Natural killer cell (primary cell): ENCODE measurements at places on chromosomes 3 and 15. TPM values are rescaled to one million over a fixed set of nuclear protein-coding genes. Genes with fewer than 3 reads are reported as not detected.

- H3K27ac ChIP-seq, result no peak overlapping the region
- DNase-seq, result no peak
- peaks cover 61% of the 10 kb centered on the region for H3K36me3 ChIP-seq
These were observed 34.3 kb downstream of the DENND6A start for GRCh38 chr3:57658536-57658935.

ADAMTS7 gene
- 0.10 TPM for total RNA-seq

DNA sequence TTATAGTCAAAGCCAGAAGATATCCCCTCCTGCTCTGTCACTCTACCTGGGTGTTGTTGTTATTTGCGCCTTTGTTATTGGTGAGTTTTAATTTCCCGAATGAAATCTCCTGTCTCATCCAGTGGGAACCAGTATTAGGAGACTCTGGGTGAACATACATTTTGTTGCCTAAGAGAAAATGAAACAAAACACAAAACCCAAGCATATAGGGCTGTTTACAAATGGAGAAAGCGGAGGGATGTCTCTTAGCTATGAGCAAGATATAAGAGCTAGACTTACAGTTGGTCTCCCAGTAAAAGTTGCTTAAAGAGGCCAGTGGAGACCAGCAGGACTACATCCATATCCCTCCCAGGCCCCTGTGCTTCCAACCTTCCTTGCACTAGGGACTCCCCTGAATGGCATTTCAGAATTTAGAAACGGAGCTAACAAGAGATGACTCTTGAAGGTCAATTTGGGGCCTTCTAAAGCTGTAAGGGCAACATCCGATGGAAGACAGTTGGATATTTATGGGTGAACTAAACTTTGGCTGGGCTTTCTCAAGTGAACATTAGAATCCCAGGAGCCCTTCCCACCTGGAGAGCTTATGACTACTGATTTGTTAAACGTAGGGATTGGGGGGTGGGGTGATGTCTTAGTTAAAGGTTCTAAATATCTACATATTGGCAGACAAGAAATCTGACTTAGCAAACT lies 2.7 kb downstream of the EOMES start:
- H3K27me3 ChIP-seq, result peaks cover 7% of the 10 kb centered on the region
- H3K4me1 ChIP-seq, result peaks cover 52% of the 10 kb centered on the region
- DNase-seq, result no peak
- peak overlapping the region; percentile 89 for H3K4me3 ChIP-seq

DNA sequence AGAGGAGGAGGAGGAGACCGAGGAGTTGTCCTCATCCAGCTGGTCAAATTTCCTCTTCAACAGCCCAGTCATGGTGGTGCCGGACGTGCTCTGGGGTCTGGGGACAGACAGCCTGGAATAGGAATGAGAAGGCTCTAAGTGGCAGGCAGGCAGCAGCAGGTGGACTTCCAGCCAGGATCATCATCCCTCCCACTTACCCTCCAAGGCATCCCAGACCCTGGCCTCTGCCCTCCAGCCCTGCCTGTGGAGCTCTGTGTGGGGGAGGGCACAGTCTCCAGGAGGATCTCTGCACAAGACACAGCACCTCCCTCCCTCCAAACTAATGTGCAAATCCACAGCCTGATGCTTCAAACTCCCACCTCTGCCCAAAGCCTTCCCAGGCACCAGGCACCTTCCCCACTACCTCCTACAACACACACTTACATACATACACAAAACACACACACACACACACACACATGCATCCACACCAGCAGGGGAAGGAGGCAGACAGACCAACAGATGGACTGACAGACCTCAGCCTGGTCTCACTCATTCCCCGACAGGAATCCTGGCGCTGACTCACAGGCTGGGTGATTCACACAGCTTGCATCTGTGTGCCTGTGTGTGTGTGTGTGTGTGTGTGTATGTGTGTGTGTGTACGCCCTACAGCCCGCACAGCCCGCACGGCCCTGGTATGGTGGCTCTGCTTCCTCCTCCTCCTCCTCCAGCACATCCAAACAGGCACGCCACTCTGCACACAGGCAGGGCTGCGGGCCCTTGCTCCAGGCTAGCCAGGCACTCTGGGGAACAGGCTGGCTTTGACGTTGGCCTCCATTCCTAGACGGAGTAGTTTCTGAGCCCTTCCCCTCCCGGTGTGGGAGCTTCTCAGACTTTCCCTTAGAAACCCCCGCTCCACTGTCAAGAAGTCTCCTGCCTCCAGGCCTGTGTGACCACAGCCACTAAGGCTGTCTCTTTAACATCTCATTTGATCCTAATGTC lies 6.5 kb downstream of the CSRNP1 start:
- DNase-seq, result peak; percentile 68
- peaks cover 44% of the 10 kb centered on the region for H3K36me3 ChIP-seq
- no peaks in the 10 kb centered on the region for H3K27me3 ChIP-seq
- H3K4me3 ChIP-seq, result no peak overlapping the region
- peak overlapping the region; percentile 68 for H3K27ac ChIP-seq

DNA sequence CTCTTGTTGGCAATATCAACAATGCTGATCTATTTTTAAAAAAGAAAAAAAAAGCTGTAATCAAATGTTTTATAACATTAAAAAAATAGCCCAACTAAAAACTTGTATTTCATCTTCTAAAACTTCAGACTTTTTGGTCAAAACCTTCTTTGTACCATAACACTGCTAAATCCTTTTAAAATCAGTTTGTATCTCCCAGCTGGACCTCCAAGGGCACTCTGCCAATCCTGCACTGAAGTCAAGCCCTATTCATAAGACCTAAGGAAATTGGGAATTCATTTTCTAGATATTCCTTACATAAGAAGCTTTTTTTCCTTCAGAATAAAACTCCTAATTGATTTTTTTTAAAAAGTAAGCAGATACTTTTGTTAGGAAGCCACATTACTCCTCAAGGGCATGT lies 38.2 kb upstream of the HCLS1 start:
- no peaks in the 10 kb centered on the region for H3K27me3 ChIP-seq
- DNase-seq, result no peak
- H3K4me3 ChIP-seq, result no peak overlapping the region
- no peaks in the 10 kb centered on the region for H3K4me1 ChIP-seq

GRCh38 chr3:188151438-188151837 lies 2.5 kb upstream of the LPP start:
- no peaks in the 10 kb centered on the region for H3K27me3 ChIP-seq
- no peaks in the 10 kb centered on the region for H3K36me3 ChIP-seq
- H3K4me1 ChIP-seq, result peaks cover 33% of the 10 kb centered on the region
- no peak overlapping the region for H3K4me3 ChIP-seq
- H3K27ac ChIP-seq, result no peak overlapping the region

GRCh38 chr3:118543832-118544231 lies 490.8 kb downstream of the IGSF11 start:
- H3K36me3 ChIP-seq, result no peaks in the 10 kb centered on the region
- no peaks in the 10 kb centered on the region for H3K4me1 ChIP-seq
- H3K27ac ChIP-seq, result no peak overlapping the region

DNA sequence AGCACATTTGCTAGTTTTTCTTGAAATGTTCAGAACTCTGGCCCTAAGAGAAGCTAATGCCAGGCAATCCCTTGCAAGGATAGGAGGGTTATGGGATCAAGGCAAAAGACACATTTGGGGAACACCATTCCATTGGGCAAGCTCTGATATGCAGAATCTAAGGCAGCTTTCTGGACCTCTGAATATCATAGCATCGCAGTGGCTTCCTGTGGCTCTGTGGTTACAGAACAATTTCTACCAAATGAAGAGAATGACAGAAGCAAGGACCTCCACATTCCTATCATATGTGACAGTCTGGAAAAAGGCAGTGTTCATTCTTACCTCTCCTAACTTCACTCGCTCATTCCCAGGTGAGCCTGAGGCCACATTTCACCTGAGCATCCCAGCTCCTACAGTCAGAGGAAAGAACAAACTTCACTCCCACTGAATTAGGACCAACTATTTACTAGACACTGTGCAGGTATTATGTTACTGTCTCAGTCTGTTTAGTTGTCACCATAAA lies 836.1 kb upstream of the CFAP20DC start:
- no peak overlapping the region for H3K4me3 ChIP-seq
- H3K4me1 ChIP-seq, result peaks cover 13% of the 10 kb centered on the region
- no peak overlapping the region for H3K27ac ChIP-seq
- no peaks in the 10 kb centered on the region for H3K27me3 ChIP-seq
- H3K36me3 ChIP-seq, result no peaks in the 10 kb centered on the region
- no peak for DNase-seq

CSTA gene
- total RNA-seq, result 7.8 TPM

CNTN3 gene
- total RNA-seq, result not detected

SPINK8 gene
- not detected for total RNA-seq

DNA sequence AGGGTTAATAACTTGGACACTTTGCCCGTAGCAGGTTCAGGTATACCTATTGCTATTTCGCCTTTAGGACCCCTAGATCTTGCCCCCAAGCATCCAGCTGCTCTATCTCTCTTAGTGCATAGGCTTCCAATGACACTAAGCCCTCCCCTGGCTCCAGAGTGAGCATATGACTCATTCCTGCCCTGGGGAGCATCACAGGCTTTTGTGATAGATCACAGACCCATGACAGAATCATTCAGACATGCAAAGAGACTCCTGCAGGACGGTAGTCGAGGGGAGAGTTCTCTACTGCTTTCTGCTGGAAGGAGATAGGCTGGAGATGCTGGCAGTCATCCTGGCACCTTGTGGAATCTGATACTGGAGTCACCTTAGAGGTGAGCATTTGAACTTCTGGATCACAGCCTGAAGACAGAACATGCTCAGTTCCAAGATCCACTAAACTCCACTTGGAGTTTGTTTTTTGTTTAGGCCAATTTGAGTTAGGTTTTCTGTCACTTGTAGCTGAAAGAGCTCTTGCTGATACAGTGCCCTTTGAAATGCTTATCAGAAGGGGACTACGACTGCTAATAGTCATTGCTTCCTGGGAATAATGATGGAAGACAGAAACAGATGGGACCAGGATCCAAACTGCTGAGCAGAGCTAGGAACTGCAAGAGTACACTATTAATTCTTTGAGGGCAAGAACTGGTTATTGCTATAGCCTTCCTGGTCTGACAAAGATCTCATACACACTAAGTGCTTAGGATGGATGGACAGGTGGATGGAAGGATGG lies 11.0 kb downstream of the LYSMD2 start:
- no peak overlapping the region for H3K27ac ChIP-seq
- H3K27me3 ChIP-seq, result no peaks in the 10 kb centered on the region
- H3K4me1 ChIP-seq, result peaks cover 16% of the 10 kb centered on the region
- peaks cover 18% of the 10 kb centered on the region for H3K36me3 ChIP-seq
- no peak overlapping the region for H3K4me3 ChIP-seq
- DNase-seq, result peak; percentile 30

DNA sequence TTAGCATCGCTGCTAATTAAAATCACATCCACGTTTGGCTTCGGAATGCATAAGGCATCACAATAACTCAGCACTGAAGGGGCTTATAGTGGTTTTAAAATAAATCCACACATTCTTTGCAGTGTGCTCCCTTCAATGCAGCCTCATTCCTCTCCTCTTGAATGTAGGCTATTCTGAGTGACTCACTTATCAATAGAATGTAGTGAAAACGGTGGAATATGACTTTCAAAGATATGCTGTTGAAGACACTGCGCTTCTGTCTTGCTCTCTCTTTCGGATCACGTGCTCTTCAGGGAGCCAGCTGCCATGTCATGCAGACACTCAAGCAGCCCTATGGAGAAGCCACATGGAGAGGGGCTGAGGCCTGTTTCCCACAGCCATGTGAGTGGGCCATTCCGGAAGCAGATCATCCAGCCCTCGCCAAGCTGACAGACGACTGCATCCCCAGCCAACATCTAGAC lies 87.4 kb downstream of the CRYGS start:
- H3K4me1 ChIP-seq, result no peaks in the 10 kb centered on the region
- no peaks in the 10 kb centered on the region for H3K36me3 ChIP-seq
- H3K27me3 ChIP-seq, result no peaks in the 10 kb centered on the region
- H3K4me3 ChIP-seq, result no peak overlapping the region
- H3K27ac ChIP-seq, result no peak overlapping the region

- no peak overlapping the region for H3K27ac ChIP-seq
- H3K36me3 ChIP-seq, result no peaks in the 10 kb centered on the region
- H3K4me3 ChIP-seq, result no peak overlapping the region
- no peaks in the 10 kb centered on the region for H3K27me3 ChIP-seq
- no peak for DNase-seq
These were observed 15.9 kb downstream of the CHL1 start for GRCh38 chr3:212432-212831.

- no peaks in the 10 kb centered on the region for H3K27me3 ChIP-seq
- H3K4me1 ChIP-seq, result peaks cover 19% of the 10 kb centered on the region
- H3K36me3 ChIP-seq, result no peaks in the 10 kb centered on the region
These were observed 728 bp downstream of the CRTC3 start for GRCh38 chr15:90530250-90531051.

DNA sequence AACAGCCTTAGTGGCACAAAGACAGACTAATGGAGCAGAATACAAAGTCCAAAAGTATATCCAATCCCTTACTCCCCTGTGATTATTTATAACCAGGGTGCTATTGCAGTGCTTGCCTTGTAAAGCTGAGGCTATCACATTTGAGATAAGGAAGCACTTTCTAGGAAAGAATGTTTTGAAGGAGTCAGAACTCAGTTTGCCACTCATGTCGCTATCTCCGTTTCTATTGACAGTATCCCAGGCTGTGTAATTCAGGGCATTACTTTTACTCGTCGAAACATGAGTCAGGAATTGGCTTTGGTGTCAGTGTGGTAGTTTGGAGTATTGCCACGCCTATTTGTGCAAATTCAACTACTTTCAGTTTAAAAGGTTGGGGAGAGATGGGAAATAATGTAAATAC lies 78.4 kb downstream of the FBXL2 start:
- no peak overlapping the region for H3K4me3 ChIP-seq
- peaks cover 2% of the 10 kb centered on the region for H3K27me3 ChIP-seq
- no peak for DNase-seq
- no peaks in the 10 kb centered on the region for H3K4me1 ChIP-seq

COL6A5 gene
- total RNA-seq, result not detected

DNA sequence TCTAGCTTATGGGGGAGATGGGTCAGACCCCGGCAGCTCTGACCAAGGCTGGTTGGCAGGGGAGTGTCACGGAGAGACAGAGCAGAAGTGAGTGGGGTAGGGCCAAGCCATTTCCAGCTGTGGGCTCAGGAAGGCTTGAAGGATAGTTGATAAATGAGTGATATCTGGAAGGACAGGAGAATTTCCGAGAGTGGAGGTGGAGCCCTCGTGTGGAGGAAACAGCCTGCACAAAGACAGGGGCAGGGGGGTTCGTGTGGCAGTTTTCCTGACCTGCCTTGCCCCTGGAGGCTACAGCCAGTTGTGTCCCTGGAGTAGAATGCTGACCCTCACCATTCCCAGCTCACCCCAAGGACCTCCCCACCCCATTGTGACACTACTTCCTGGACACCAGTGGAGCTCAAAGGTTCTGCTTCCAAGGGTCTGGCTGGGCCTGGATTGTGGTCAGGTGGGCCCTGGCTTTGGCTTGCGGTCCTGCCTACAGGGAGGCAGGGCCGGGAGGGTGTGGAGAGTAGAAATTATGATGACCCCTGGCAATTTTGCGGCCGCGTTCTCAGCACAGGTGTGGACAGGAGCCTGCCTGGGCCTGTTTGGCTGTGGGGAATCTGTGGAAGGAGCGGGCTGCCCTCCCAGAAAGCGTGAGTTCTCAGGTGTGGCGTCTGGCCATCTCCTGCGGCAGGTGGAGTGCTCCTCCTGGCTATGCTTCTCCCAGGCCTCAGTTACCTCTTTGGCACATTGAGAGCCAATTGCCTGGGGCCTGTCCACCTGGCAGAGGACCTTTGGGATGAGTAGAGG lies at the start of gene SLC22A14:
Gene SLC22A14 (plus strand): TSS at position 400 of the 792 bp plus-strand sequence. CDS start 23,733 bp downstream, outside the sequence.
- H3K27ac ChIP-seq, result no peak within 1 kb of the TSS
- no peaks in the 10 kb centered on the region for H3K27me3 ChIP-seq
- no peaks in the 10 kb centered on the region for H3K4me1 ChIP-seq
- no peak for DNase-seq
- no peak within 1 kb of the TSS for H3K4me3 ChIP-seq
- H3K36me3 ChIP-seq, result no peaks in the 10 kb centered on the region

- peaks cover 32% of the 10 kb centered on the region for H3K36me3 ChIP-seq
- no peak overlapping the region for H3K27ac ChIP-seq
- H3K4me1 ChIP-seq, result no peaks in the 10 kb centered on the region
- no peaks in the 10 kb centered on the region for H3K27me3 ChIP-seq
- no peak for DNase-seq
- H3K4me3 ChIP-seq, result no peak overlapping the region
These were observed 13.5 kb downstream of the CCDC14 start for GRCh38 chr3:123947482-123947881.
